Activated T-helper 2 cell treated with anti-CD3 and anti-CD28 coated beads, Interferon-gamma antibody, Interleukin-2, Interleukin-4, amounts not matched to agents 10 μg/mL and 5 μg/mL and 100 μg/mL, durations not matched to agents 14 hours and 24 hours and 36 hours (primary cell): ENCODE measurements at places on chromosomes 3 and 15.

DNA sequence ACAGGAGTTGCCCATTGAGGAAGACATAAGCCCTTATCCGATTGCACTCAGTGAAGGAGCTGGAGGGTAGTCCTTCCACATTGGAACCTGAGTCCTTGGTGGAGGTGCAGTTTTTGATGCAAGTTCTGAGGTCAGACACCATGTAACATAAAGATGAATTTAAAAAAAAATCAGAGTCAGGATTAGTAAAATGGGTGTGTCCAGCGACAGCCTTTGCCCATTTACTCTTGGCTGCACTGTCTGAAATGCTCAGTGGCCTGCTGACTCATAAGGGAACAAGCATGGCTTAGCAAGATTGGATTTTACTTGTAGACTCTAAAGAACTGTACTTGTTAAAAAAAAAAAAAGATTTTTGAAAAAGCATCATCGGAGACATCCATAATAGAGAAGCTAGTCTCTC, 241.1 kb upstream of the TOPAZ1 start:
- DNase-seq: no peak

GRCh38 chr3:45864760-45865519, 21.4 kb upstream of the CCR9 start:
- peak; percentile 38 for DNase-seq

- no peak for DNase-seq
These were observed 1.8 kb downstream of the SPTSSB start for GRCh38 chr3:161369531-161369930.

GRCh38 chr3:85591451-85591850, 632.7 kb downstream of the CADM2 start:
- DNase-seq: no peak

GRCh38 chr15:55403531-55403930, 4.6 kb downstream of the CCPG1 start:
- DNase-seq: no peak

- no peak for DNase-seq
These were observed 10.3 kb downstream of the PIK3CA start for GRCh38 chr3:179158336-179159039.

GRCh38 chr3:29236146-29236840, 44.6 kb upstream of the RBMS3 start:
- no peak for DNase-seq

- no peak for DNase-seq
These were observed 69.1 kb upstream of the SEC13 start for GRCh38 chr3:10389995-10390394.

- DNase-seq: no peak
These were observed 45.3 kb downstream of the TMEM212 start for GRCh38 chr3:171888466-171888865.

DNA sequence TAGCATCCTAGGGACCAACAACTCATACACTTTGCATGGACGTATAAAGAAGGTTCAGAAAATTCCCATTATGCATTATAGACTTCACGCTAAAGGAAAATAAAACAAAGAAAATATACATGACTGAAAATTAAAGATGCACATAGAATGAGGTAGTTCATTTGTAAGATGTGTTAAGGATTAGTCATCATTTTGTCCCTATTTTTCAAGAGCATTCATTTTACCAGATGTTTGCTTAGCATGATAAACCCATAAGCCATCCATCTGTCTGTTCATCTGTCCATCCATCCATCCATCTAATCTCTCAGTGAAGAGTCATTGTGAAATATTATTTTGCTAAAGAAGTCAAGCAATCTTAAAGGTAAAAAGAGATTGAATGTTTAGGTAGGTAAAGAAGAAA, 80.3 kb downstream of the TFG start:
- no peak for DNase-seq

GRCh38 chr3:133295199-133295901, 104.5 kb upstream of the BFSP2 start:
- DNase-seq: no peak

DNA sequence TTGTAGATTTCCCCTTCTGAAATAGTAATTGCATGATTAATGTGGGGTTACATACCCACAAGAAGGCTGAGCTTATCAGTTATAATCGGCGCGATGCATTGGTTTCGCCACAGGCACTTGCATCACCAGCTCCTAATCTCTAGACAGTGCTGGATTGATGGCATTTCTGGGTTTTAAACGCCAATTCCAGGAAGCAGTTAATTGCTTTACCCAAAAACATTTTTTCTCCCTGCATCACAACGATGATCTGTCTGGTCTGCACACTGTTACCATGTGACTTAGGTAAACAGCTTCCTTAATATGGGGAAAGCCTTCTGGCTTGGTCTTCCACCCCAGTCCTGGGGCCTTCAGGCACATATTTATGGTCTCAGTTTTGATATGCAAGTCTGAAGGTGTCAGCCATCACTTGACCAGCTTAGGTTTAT, 70.0 kb upstream of the HEG1 start:
- DNase-seq: peak; percentile 42

GRCh38 chr3:105365391-105366325, 1.1 kb upstream of the ALCAM start:
- DNase-seq: no peak

DNA sequence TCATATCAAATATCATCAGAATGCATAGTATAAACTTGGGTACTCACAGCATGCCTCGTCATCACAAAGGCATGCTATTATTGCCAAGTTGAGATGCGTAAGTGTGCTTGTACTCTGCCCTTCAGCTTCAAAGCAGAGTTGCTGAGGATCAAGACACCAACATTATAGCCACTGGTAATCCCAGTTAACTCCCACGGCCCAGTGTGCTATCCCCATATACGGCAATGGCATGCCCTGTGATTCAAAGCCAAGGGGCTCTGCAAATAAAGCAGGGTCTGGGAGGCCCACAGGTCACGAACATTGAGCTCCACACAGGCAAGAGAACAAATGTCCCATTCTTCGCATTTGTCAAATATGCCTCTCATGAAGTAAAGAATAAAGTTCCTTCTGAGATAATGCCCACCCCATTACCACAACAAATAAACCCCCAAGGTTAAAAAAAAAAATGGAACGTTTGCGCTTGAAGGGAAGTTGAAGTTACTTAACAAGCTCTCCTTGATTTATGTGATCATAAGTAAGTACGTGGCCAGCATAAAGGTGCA, 298.1 kb upstream of the NECTIN3 start:
- no peak for DNase-seq

DNA sequence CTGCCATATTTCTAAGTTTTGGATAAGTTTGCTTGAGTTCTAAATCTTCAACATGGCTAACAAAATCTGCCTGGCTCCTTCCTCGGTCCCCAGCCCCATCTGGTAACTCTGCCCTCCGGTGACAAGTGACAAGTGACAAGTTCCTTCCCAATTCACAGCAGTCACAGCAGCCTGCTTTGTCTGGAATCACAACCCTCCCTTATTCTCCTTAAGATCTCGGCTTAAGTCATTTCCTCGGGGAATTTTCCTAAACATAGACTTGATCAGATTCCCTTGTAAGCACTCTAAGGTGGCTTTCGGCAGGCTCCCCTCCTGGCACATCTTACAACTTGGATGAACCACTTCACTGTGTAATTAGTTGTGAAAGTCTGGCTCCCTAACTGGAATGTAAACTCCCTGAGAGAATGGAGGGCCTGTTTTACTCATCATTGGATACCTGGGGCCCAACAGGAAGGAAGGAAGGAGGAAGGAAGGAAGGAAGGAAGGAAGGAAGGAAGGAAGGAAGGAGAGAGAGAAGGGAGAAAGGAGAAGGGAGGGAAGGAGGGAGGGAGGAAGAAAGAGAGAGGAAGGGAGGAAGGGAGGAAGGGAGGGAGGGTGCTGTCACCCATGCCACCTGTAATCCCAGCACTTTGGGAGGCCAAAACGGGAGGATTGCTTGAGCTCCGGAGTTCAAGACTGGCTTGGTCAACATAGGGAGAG, 126.4 kb downstream of the SHQ1 start:
- DNase-seq: no peak

DNA sequence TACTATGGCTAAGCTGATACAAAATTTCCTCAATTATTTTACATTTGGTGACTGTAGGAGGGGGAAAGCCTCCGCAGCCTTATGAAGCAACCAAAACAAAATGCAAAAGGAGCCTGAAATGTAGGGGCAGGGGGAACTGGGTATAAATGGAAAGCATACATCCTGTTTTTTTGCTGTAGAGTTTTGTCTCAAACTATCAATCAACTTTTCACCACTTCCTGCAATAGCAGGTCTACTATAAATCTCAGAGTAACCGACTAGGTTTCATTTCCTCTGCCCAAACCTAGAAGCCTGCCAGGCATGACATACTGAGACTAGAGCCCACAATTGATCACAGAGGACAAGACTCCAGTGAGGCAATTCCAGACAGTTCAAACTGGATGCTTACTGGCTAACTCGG, 91.3 kb downstream of the SHQ1 start:
- peak; percentile 53 for DNase-seq

DNA sequence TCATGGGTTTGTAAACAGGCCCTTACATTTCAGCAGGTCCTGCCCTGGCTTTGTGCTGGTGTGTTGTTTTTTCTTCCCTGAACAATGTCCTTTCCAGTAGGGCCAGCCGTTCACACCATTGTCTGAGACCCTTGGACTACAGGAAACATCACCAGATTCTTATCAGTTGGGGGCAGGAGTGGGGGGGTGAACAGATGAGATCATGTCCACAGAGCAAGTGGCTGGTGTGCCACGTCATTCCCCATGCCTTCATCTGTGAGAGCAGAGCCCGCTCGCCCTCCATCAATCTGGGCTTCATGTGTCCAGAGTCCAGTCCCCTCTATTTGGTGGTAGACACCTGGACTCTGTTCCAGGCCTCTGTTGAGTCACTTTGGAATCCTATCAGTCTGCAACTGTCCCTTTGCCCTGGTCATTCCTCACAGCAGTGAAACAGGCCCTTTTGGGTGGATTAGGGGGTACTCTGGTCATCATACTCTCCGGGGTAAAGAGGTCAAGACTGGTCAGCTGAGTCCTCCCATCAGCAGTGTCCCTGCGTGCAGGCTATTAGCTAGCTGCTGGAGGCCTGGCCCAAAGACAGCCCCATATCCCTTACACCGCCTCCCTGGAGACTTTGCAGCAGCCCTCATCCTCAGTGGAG, 15.0 kb downstream of the SEMA3G start:
- DNase-seq: no peak

DNA sequence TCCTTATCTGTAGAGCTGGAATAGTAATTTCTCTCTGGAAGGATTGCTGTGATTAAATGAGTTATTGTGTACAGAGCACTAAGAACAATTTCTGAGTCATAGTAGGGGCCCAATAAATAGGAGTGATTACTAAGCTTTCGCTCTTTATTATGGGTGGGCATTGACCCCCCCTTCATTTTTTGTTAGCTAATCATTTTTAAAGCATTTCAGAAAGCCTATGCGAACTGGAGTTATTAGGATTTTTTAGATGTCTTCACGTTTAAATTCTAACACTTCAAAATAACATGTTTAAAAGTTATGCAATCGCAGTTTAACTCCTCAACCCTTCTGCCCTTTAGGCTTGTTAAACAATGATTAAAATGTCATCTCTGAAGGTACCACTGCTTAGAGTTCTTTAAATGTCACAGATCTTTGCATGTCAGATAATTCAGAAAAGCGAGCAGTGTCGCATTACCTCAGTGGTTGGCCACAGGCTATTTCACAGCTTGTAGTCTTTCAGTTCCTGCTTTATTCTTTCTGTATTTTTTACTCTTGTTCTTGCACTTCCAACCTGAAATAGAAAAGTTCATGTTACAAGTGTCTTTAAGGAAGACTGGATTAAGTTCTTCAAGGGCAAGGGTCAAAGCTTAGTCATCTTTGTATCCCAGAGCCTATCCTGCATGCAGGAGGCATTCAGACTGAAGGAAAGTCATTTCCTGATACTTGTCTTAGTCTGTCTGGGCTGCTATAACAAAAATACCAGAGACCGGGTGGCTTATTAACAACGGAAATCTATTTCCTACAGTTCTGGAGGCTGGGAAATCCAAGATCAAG, 102.9 kb downstream of the FNDC3B start:
- no peak for DNase-seq

DNA sequence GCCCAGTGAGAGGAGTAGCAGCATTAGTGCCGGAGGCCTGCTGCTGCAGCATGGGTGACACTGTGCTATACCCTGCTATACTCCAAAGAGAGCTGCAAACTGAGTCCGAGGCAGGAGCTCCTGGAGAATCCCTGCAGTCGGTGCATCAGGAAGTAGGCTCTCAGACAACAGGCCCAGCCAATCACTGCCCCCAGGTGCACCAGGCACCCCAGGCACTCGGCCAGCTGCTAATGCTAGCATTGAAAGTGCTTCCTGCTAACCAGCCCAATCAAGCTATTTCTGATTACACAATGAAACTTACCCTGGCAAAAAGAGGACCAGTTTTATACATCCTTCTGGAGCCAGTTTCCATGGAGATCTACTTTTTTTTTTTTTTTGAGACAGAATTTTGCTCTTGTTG, 45.6 kb upstream of the IREB2 start:
- no peak for DNase-seq

DNA sequence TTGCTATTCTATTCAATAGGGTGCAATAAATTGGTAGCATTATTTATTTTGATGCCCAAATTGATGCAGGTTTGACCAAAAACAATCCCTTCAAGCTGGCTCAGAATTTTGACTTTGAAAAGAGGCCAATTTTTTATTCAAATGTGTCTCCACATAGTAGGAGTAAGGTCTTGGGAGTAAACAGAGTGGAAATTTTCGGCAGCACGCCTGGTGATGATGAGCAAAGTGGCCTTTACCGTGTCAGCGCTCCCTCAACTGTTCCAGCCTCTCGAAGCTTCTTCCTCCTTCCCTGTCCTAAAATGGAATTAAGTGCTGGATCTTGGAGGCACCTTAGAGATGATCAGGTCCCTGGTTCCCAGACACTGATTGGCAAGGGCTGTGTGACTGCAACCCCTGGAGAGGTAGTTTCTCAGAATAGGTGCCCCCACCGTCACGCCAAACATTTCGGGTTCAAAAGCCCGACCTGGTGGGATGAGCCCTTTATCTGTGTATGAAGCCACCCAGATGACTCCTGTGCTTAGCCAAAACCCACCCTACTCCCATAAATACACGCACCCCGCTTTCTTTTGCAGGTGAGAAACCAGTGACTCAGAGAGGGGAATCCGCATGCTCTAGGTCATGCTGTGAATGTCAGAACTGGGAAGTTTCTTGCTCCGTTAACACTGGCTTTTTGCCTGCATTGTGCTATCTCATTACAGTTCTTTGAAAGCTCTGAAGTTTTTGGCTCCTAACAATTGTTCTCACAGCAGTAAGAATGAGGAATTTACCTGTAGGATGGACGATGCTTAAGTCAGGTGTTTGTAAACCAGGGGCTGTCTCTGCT, 89.1 kb downstream of the CRYGS start:
- DNase-seq: no peak

GRCh38 chr3:129686941-129687340, 80.5 kb upstream of the PLXND1 start:
- no peak for DNase-seq

DNA sequence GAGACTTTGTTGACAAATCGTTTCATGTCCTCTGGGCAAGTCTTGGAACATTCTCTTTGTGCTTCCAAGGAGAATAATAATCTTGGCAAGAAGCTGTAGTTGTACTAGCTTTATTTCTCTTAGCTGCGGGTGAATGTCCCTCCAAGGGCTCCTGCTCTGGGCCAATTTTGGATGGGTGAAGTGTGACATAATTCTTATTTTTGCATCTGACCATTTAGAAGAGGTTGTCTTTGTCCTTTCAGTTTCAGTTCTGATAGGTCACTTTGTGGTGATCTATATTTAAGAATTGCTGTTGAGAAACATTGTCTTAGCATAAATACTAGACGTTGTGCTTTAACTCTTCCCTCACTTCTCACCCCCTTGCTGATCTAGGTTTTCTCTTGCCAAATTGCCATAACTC, 164.8 kb upstream of the RORA start:
- DNase-seq: no peak
